ENCODE measurements at places on chromosomes 2 and 18. TPM values are rescaled to one million over a fixed set of nuclear protein-coding genes. Genes with fewer than 3 reads are reported as not detected.
A peak's percentile ranks its signal among the peaks of the same experiment; 100 is the strongest.

The GCG gene
- not detected for total RNA-seq

DNA sequence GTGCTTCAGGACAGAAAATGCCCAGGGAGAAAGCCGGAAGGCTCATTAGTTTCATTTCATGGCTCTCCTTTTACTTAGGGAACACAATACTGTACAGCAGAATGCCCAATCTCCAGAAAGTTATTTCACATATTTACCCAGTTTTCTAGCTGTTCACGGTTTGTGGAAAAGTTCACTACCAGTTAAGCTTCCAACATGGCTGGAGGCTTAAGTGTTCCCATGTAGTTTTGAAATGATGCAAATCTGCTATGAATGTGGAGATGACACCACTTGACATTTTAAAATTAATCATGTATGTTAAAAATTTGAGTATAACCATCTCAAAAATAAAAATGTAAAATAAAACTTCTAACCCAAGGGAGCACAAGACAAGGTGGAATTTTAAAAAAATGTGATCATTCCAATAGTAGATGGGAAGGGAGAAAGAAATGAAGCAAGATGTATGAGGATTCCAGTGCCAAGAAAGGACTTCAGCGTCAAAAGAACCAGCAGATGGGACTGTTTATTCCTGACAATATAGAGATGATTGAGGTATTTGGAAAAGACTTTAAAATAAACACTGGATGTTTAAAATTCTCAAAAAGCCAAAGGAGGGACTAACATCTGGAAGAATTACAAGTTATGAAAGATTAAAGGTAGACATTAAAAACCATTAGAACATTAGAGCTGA lies 60.9 kb upstream of the OSR1 start:
- H3K27ac ChIP-seq, result no peak overlapping the region
- no peaks in the 10 kb centered on the region for H3K36me3 ChIP-seq
- no peaks in the 10 kb centered on the region for H3K4me1 ChIP-seq
- DNase-seq, result no peak

GRCh38 chr2:14756981-14757657 lies 124.6 kb downstream of the LRATD1 start:
- no peaks in the 10 kb centered on the region for H3K36me3 ChIP-seq
- H3K4me1 ChIP-seq, result no peaks in the 10 kb centered on the region
- H3K27me3 ChIP-seq, result no peaks in the 10 kb centered on the region
- no peak for DNase-seq

The SAG gene
- total RNA-seq, result not detected

DNA sequence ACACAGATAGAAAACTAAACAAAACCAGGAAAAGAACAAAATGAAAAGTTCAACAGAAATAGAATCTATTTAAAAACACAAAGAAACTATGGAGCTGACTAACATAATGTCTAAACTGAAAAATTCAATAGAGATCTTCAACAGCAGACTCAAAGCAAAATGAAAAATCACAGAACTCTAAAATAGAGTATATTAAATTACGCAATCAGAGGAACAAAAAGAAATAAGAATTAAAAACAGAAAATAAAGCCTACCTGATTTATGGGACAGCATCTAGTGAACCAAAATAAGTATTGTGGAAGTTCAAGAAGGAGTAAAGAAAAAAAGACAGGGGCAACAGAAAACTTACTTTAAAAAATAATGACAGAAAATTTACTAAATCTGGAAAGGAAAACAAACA lies 152.1 kb upstream of the GALNT5 start:
- no peaks in the 10 kb centered on the region for H3K27me3 ChIP-seq
- no peaks in the 10 kb centered on the region for H3K4me1 ChIP-seq
- no peak overlapping the region for H3K27ac ChIP-seq
- no peak for DNase-seq
- no peak overlapping the region for H3K4me3 ChIP-seq

The ASXL3 gene
- total RNA-seq, result 1.3 TPM

- H3K4me3 ChIP-seq, result no peak overlapping the region
- H3K4me1 ChIP-seq, result peaks cover 38% of the 10 kb centered on the region
- H3K27ac ChIP-seq, result no peak overlapping the region
- no peaks in the 10 kb centered on the region for H3K36me3 ChIP-seq
- no peaks in the 10 kb centered on the region for H3K27me3 ChIP-seq
- no peak for DNase-seq
Observed at GRCh38 chr2:113178891-113179290, 5.1 kb downstream of the PSD4 start.

DNA sequence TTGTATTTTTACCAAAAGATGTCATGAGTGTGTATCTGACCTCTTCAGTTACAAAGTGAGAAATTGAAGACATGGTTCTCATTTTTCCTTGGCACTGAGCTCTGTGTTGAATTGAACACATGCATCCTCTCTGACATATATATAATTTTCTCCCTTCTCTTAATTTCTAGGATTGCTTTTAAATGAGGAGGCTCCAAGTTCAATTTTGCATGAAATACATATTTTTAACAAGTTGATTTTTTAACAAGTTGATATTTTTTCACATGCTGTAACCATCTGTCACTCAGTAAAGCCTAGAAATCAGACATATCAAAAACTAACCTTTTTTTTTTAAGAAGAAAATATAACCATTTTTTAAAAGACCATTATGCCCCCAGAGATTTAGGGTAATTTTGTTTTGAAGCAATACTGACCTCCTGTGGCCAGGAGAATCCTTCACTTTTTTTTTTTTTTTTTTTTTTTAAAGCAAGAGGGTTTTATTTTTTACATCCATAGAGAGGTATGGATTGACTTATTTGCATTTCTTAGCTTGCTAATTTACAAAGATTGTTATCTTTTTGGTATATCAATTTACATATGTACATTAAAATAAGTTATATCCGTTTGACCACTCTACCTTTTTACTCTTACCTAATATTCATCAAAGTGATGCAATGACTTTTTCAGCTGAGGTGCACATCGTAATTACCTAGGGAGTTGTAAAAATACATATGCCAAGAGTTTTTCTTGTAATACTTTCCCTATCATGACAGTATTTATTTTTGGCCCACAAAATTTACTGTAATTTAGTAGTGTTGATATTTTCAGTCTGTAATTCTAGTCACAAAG lies 161.8 kb downstream of the SOCS6 start:
- H3K36me3 ChIP-seq, result no peaks in the 10 kb centered on the region
- H3K4me1 ChIP-seq, result no peaks in the 10 kb centered on the region
- no peak overlapping the region for H3K4me3 ChIP-seq
- DNase-seq, result no peak
- no peaks in the 10 kb centered on the region for H3K27me3 ChIP-seq
- no peak overlapping the region for H3K27ac ChIP-seq

- H3K36me3 ChIP-seq, result peaks cover 44% of the 10 kb centered on the region
- H3K27ac ChIP-seq, result no peak overlapping the region
- no peak for DNase-seq
- no peaks in the 10 kb centered on the region for H3K27me3 ChIP-seq
- H3K4me3 ChIP-seq, result no peak overlapping the region
- H3K4me1 ChIP-seq, result peaks cover 40% of the 10 kb centered on the region
Observed at GRCh38 chr2:127707890-127708648, 6.8 kb downstream of the SFT2D3 start.

- DNase-seq, result no peak
- H3K4me1 ChIP-seq, result peaks cover 17% of the 10 kb centered on the region
- H3K27me3 ChIP-seq, result no peaks in the 10 kb centered on the region
- no peak overlapping the region for H3K4me3 ChIP-seq
- peaks cover 62% of the 10 kb centered on the region for H3K36me3 ChIP-seq
Observed at GRCh38 chr18:12321333-12321732, 13.3 kb downstream of the TUBB6 start.

GRCh38 chr2:199977984-199978415 lies 22.6 kb downstream of the MAIP1 start:
- no peak overlapping the region for H3K27ac ChIP-seq
- peaks cover 4% of the 10 kb centered on the region for H3K4me1 ChIP-seq
- H3K4me3 ChIP-seq, result no peak overlapping the region
- H3K36me3 ChIP-seq, result no peaks in the 10 kb centered on the region
- no peaks in the 10 kb centered on the region for H3K27me3 ChIP-seq
- DNase-seq, result no peak

- no peaks in the 10 kb centered on the region for H3K27me3 ChIP-seq
- H3K4me1 ChIP-seq, result peaks cover 4% of the 10 kb centered on the region
- H3K27ac ChIP-seq, result no peak overlapping the region
- no peak overlapping the region for H3K4me3 ChIP-seq
Observed at GRCh38 chr2:111139637-111140317, 19.1 kb downstream of the BCL2L11 start.

DNA sequence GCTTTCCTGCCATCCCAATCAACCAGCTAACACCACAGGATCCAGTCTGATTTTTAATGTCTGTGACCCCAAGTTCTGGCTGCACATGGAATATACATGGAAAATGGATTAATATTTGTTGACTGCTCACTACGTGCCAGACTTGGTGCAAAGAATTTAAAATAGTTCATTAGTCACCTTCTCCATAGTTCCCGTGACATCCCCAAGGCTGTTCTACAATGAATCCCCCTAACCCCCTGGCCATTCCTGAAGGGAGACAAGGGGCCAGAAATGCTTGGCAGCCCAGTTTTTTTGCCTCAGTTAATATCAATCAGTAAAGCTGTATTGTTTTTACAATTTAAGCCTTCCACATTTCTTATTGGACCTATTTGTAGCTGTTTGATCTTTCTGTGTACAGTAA lies 71.0 kb upstream of the ST3GAL5 start:
- no peak overlapping the region for H3K4me3 ChIP-seq
- H3K36me3 ChIP-seq, result no peaks in the 10 kb centered on the region
- H3K27ac ChIP-seq, result no peak overlapping the region
- no peak for DNase-seq
- H3K4me1 ChIP-seq, result peaks cover 4% of the 10 kb centered on the region

The NFATC1 gene
- total RNA-seq, result 16.6 TPM

The EPB41L3 gene
- 68.9 TPM for total RNA-seq

The UGT1A8 gene
- total RNA-seq, result not detected

DNA sequence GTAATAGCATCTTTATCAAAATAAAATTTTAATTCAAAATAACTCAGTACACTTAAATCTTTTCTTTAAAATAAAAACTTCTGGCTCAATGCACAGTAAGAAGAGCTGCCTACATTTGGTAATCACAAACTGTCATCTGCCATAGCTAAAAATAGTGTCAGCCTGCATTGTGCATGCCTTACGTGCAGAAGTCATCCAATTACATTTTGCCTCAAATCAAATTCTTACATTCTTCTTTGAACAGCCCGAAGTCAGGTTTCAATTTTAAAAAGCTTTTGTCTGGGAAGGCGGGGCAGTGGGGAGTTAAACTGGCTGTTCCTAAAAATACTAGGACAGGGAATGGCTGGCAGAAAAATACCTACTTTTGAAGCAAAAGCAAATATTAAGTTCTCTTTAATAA lies 51.1 kb downstream of the RTN4 start:
- no peak overlapping the region for H3K4me3 ChIP-seq

DNA sequence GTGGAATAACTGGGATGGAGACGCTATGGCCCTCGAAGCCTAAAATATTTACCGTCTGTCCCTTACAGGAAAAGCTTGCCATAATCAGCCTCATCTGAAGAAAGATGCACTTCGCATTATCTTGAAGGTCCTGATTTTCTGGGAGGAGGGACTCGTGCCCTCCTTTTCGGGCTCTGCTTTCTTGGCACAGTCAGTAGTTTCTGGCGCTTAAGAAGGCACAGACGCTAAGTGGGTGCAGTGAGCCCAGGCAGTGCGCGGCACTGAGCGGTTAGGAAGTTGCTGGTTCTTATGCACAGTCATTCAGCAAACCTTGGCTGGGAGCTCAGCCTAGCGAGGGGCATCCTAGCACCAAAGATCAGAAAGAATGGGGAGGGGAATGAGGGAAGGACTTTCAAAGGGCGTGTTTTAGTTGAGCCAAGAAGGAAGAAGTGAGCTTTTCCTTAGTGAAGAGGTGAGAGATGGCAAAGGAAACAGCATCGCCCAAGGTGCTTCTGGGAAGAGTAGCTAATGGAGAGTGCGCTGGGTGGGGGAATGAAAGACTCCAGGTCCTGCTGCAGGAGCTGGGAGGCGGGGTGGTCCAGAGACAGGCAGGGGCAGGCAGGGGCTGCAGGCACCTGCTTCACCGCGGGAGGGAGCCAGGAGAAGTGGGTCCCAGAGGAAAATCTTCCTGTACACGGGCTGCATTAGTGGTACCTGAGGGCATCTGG lies 64.1 kb downstream of the ZCCHC2 start:
- H3K4me1 ChIP-seq, result peaks cover 18% of the 10 kb centered on the region
- no peaks in the 10 kb centered on the region for H3K36me3 ChIP-seq
- no peak for DNase-seq
- no peaks in the 10 kb centered on the region for H3K27me3 ChIP-seq

- no peak overlapping the region for H3K4me3 ChIP-seq
- peak; percentile 85 for DNase-seq
- H3K4me1 ChIP-seq, result no peaks in the 10 kb centered on the region
Observed at GRCh38 chr18:50401888-50402287, 27.0 kb downstream of the SKA1 start.

GRCh38 chr2:104849101-104849500 lies 4.8 kb upstream of the POU3F3 start:
- no peaks in the 10 kb centered on the region for H3K36me3 ChIP-seq
- no peak for DNase-seq
- peaks cover 21% of the 10 kb centered on the region for H3K4me1 ChIP-seq

DNA sequence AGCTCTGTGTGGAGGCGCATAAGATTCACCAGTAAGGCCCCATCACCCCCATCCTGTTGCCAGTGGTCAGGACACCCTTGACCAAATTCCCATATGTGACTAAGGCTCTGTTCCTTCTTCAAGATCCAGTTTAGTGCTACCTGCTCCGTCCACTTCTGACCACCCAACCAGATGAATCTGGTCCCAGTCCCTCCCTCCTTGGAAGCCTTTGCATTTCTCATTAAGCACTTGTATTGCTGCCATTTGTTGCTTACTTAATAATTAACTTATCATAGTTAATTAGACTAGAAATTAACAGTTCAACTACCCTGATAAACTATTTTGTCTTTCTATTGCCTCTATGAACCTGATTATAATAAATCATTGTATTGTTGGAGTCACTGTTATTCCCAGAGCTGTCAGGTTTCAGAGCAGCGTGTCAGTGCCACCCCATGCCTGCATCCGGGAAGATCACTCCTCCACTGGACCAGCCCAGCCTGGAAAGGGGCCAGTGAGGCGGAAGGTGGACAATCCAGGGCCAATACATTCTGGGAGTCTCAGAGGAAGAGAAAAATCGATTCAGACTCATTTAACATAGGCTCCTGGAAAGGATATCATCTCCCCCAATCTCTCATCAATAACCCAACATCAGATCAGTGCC lies 9.5 kb upstream of the NAT8 start:
- no peak overlapping the region for H3K4me3 ChIP-seq
- H3K27me3 ChIP-seq, result no peaks in the 10 kb centered on the region
- no peaks in the 10 kb centered on the region for H3K4me1 ChIP-seq
- H3K36me3 ChIP-seq, result no peaks in the 10 kb centered on the region

Measured in upper lobe of right lung (tissue), 1 donor.